ENCODE measurements at places on chromosomes 16 and 17.

GRCh38 chr17:70168044-70168976 lies 1.0 kb upstream of the KCNJ2 start:
- DNase-seq, result no peak

- DNase-seq, result no peak
Measured at GRCh38 chr16:89253548-89254287, 36.2 kb downstream of the ZNF778 start.

DNA sequence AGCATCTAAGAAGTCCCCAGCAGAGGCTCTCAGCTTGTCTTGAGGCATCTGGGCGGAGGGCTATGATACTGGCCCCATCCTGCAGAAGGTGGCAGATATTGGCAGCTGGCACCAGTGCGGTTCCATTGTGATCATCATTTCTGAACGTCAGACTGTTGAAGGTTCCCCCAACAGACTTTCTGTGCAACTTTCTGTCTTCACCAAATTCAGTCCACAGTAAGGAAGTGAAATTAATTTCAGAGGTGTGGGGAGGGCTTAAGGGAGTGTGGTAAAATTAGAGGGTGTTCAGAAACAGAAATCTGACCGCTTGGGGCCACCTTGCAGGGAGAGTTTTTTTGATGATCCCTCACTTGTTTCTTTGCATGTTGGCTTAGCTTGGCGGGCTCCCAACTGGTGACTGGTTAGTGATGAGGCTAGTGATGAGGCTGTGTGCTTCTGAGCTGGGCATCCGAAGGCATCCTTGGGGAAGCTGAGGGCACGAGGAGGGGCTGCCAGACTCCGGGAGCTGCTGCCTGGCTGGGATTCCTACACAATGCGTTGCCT lies at the start of gene CIITA:
CIITA (plus strand) TSS at position 404 of the 543 bp plus-strand sequence; CDS start at position 533, 129 bp downstream.
- DNase-seq, result no peak

GRCh38 chr16:56879276-56879675 lies 14.3 kb downstream of the SLC12A3 start:
- no peak for DNase-seq

- DNase-seq, result no peak
Measured at GRCh38 chr17:47427985-47428384, 102.9 kb upstream of the NPEPPS start.

DNA sequence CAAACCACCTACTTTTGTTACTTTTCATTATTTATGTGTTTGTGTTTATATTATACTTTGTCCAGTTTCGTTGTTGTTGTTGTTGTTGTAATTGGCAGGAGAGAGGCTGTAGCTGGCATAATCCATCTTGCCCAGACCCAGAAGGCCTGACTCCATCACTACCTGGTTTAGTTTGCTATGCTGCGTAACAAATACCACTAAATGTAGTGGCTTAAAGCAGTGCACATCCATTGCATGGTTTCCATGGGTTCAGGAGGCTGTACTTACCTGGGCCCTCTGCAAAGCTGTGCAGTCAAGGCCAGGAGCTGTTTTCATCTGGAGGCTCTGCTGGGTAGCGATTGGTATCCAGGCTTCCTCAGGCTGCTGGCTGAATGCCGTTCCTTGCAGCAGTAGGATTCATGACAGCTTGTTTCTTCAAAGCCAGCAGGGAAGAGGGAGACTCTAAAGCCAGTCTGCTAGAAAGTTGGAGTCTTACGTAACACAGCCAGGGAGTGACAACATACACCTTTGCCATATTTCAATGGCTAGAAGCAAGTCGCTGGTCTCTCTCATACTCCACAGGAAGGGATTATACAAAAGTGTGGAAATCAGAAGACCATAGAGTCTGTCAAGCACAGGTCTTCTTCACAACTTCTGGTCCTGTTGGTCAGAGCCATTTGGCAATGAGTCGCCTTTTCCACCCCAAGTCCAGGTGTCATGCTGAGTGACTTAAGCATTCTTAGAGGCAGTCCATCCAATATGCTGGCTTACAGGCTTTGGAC lies 41.1 kb downstream of the TNRC6C start:
- DNase-seq, result no peak

DNA sequence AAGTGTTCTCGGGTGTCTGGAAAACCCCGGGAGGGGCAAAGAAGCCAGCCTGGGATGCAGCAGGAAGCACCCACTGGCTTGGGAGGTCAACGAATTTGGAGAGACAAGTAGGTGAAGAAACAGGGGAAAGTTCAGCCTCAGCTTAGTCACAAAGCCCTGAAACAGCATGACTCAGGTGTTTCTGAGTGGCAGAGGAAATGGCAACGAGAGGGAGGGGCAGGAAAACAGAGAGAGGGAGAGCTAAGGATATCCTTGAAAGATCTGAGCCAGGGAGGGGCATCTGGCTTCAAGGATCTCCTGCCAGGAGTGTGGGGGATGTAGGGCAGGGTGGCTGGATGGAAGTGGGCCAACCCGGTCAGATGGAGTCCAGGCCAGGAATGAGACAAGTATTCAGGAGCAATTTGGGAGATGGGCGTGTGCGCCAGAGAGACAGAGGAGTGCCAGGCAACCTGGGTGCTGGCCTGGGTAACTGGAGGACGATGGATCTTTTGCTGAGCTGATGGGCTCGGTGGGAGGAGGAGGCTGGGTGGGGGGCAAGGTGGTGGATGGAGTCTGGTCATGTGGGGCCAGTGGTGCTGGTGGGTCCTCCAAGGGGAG lies 27.2 kb downstream of the ABCC3 start:
- no peak for DNase-seq

DNA sequence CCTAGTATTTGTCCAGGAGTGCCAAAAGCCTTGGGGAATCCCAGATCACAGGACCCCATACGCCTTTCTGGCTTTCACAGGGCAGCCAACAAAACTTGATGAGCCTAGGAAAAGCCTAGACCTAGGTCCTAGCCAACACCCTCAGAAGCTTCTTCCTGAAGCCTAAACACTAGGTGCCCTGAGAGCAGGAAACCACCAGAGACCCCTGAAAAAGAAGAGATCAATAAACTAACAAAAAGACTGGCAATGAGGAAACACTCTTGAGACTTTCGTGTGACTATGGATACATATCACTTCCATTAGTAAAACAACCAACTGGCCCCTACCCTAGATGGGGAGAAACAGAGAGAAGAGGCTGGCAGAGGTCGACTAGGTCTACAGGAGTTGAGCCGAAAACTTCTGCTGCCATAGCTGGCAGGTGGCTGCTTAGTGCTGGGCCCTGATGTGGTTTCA lies 1.2 kb downstream of the ORMDL3 start:
- no peak for DNase-seq

- no peak for DNase-seq
Measured at GRCh38 chr16:49515861-49516260, 142.3 kb downstream of the C16orf78 start.

DNA sequence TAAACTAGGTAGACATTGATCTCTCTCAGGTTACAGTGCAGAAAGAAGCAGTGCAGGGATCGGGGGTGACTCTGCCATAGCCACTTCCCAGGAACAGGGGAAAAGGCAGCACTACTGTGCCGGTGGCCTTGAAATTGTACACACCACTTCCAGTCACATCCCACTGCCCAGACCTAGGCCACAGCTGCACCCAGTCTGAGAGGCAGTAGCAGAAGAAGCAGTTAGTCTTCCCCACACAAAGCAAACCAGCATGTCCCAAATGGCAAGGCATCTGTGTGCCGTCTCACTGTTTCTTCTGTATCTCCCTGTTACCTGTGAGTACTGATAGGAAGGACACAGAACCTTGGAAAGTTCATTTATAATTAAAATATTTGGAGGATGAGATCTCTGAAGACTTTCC lies 47.0 kb downstream of the TMC6 start:
- DNase-seq, result no peak

DNA sequence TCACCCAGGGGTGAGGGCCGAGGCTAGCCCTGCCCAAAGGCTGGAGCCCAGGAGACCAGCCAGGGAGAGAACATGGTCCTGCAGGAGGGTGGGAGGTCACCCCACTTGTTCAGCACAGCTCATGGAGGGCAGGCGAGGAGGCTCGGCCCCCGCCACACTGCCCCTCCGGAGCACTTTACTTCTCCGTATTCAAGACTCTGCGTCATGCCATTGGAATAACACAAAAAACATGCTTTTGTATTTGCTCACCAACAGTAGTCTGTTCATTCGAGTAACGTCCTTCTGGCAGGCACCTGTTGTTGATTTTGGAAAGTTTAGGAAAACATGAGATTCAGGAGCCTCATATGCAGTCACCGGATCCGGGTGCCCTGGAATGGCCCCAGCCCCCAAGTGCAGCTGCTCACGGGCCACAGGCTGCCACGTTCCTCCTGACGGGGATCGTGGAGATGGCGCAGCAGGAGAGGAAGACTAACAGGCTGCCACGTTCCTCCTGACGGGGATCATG lies 81.1 kb upstream of the DNAH17 start:
- no peak for DNase-seq

DNA sequence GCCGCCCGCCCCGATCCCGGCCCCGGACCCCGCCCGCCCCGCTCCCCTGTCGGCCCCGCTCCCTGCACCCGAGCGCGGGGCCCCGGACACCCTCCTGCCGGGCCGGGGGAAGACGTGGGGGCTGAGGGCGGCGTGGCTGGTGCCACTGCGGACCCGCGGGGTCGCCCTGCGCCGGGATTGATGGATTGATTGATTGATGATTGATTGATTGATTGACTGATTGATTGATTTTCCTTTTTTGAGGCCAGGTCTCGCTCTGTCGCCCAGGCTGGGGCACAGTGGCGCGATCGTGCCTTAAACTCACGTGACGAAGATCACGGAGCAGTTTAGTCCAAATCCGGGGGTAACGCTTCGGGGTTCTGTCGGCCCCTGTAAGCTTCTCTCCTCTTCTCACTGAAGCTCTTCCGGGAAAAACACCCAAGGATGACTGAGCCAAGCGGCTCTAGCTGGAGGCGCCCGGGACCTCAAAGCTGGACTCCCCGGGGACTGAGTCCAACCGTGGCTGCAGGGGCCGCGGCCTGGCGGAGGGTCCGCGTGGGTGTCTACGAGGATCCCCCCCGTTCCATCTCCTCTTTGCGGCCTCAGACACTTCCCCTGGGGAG lies 40.2 kb upstream of the BHLHA9 start:
- DNase-seq, result no peak

DNA sequence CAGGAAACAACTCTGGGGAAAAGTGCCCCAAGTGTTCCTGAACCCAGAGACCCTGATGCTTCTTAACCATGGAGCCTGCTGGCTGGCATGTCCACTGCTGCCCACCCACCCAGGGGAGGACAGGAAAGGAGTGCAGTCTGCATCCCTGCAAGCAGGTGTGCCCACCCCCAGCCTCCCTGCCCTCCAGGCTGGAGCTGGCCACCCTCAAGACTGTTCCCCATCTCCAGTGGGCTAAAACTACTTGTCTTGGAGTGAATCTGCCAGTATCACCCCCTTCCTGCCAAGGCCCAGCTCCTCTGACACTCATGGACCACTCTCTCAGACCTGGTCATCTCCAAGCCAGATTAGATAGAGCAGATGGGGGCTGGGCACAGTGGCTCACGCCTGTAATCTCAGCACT lies 29.8 kb downstream of the ARHGAP27 start:
- DNase-seq, result no peak

DNA sequence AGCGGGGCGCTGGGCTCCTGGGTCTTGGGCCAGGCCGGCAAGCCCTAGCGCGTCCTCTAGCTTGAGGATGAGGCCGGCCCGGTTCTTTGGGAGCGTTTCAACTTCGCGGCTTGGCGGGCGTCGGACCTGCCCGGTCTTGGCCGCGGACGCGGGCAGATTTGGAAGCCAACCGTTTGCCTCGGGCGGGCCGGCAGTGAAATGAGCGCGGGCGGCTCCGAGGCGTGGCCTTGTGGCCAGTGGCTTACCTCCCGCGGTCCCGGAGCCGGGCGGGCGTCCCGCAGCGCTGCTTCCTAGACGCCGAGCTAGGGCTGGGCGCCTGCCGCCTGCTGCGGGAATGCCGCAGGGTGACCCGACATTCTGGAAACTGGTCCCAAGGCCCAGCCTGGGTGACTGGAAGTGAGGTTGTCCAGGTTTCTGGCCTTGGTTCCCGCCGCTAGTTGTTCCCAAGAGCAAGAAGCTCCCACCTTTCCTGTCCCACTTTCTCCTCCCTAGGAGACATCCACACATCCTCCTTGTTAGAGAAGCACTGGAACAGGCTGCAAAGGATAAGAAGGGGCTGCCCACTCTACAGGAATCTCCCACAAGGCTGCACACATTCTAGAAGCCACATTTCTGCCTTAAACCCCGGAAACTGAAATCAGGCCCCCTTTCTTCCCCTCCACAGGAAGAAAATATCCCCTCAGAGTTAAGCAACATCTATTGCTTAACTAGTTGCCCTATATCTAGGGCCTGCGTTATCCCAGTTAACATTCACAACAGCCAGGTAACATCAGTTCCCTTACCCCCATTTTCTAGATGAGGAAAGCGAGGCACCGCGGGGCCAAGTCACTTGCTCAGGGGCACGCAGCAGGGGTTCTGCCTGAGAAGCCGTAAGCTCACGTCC lies 4.5 kb upstream of the CBX8 start:
- no peak for DNase-seq

DNA sequence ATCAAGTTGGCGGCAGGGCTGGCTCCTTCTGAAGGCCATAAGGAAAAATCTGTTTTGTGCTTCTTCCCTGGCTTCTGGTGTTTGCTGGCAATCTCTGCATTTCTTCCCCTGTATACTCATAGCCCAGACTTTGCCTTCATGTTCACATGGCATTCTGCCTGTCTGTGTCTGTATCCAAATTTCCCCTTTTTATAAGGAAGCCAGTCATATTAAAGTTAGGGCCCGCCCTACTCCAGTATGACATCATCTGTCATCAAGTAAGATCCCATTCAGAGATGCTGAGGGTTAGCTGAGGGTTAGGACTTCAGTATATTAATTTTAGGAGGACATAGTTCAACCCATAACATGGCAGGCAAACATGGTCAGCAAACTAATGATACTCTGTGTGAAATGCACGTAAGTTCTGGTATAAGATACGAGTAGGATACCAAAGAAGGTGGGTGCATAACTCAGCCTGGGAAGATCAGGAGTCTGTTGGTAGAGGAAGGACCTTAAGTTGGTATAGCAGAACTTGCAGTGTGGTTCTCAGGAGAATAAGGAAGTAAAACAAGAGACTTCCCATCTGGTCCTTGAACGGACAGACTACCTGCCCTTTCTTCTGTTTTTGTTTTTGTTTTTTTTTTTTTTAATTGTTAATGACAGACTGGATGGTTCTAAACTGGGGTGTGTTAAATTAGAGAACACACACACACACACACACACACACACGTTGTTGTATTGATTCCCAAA lies 13.9 kb downstream of the MAP2K6 start:
- DNase-seq, result no peak

DNA sequence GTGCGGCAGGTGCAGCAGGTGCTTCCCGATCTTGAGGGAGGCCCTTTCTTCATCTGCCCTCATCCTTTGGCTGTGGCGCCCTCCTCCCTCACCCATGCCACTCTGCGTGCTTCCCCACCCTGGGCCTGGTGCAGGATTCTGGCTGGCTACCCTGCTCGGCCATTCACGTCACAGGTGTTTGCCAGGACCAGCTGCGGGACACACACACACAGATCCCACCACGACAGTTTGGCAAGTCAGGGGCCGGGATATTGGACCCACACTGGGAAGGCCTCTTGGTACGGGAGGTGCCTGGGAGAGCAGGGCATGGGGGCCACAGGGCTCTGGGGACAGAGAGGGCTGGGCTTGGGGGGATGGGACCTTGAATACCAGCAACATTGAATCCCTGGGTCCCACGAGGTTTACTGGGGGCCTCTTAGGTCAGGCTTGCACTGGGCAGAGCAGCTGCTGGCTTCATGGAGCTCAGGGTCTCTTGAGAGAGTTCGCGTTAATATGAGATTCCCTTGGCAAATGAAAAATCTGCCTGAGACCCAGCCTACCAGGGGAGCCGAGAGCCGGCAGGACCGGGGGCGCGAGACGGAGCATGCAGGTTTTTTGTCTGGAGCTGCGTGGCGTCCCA lies 15.1 kb downstream of the ADCY7 start:
- no peak for DNase-seq

- no peak for DNase-seq
Measured at GRCh38 chr17:14169901-14170300, 66.8 kb downstream of the CDRT15 start.

GRCh38 chr17:17052462-17053221 lies 10.4 kb downstream of the MPRIP start:
- no peak for DNase-seq
